Activated CD8-positive, alpha-beta memory T cell treated with anti-CD3 and anti-CD28 coated beads for 48 hours (primary cell): ENCODE measurements at places on chromosomes 16 and 17.

- DNase-seq: no peak
Observed at GRCh38 chr16:50267151-50267631, 840 bp downstream of the ADCY7 start.

DNA sequence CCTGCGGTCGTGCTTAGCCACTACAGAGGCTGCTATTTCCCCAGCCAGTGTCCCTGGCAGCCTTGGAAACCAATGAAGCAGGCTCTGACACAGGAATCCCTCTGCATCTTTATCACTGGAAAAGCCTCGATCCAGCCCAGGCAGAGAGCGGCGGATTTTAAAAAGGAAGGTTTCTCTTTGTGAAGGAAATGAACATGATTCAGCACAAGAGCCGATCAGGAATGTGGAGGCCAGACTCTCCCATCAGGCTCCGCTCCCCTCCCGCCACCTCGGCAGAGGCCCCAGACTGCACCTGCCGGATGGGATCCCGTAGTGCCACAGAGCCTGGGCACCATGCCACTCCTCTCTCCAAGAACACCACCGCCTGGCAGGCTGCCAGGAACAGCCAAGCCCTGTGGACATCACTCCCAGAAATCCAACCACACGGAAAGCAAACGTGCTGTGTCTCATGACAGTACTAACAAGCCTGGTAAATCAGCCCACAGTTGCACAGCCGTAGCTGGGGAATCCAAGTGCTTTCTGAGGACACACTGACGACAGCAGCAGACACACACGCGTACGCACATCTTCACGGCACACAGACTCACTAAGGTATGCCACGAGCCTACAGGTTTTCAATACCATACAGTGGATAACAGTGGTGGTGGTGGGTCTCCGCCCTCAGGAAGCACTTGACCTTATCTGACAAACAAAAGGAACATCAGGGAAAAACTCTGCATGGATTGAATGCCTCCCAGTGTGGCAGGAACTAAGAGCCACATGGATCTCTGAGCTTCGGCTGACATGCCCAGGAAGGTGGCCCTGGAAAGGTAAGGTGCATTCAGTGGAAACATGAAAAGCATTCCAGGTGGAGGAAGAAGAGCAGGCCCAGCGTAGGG lies 5.4 kb downstream of the LRRC75A start:
- DNase-seq: no peak

- no peak for DNase-seq
Observed at GRCh38 chr17:2814049-2814448, 17.8 kb downstream of the RAP1GAP2 start.

- no peak for DNase-seq
Observed at GRCh38 chr17:51231999-51232398, 27.9 kb downstream of the MBTD1 start.

GRCh38 chr17:50955667-50956120 lies 89.5 kb upstream of the TOB1 start:
- DNase-seq: no peak

GRCh38 chr17:51845776-51846175 lies 312.7 kb downstream of the CA10 start:
- no peak for DNase-seq

GRCh38 chr16:83187405-83187804 lies 560.6 kb downstream of the CDH13 start:
- no peak for DNase-seq

DNA sequence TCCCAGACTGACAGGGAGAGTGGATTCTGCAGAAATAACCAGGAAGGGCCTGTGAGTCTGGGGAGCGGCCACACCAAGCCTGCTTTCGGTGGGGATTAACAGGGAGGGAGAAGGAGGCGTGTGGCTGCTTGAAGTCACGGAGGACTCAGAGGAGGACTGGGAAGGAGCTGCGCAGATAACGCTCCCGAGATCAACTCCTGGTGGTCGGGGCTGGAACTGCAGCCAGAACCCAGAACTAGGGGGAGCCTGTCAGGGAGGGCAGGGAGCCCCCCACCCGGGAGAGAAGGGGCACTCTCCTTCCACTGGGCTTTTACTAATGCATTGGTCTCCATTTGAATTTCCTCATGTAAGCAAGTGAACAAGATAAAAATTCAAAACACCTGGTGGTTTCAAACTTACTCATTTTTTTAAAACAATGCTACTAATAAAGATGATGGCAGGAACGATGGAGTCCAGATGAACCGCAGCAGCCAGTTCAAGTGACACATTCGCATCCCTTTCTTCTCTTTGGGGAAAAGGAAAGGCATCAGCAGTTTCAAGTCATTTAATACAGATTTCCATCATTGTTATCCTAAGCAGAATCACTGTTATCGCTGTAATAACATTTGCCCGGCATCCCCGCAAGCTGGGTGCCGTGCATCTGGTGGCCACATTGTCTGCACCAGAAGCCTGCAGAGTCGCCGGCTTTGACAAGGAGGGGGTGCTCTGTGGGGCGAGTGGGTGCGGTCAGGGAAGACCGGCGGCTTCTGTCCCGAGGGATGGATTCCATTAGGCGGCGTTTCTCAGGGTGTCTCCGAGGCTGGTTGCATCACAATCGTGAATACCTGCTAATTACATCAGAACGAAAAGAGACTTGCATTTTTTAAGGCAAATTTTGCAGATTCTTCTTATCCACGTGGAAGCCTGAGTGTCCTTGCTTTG lies 183.0 kb downstream of the FOXL1 start:
- DNase-seq: peak; percentile 45

DNA sequence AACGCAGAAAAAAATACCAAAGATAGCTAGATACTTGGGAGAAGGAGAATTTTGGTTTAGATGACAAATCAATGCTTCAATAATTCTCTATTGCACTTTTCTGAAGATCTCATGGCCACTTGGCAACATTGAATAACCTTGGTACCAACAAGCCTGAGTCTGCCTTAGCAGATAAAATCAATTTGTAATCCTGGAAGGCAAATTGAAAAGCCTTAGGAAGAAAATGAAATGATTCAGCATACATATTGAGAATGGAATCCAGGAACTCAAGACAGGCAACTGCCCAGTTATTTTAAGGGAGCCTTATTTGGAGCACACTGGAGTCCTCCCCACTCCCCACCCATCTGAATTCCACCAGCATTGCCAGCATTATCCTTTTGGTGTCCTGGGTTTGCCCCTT lies 109.3 kb upstream of the SOX9 start:
- no peak for DNase-seq

- no peak for DNase-seq
Observed at GRCh38 chr17:39688945-39689344, 1.1 kb upstream of the PGAP3 start.

DNA sequence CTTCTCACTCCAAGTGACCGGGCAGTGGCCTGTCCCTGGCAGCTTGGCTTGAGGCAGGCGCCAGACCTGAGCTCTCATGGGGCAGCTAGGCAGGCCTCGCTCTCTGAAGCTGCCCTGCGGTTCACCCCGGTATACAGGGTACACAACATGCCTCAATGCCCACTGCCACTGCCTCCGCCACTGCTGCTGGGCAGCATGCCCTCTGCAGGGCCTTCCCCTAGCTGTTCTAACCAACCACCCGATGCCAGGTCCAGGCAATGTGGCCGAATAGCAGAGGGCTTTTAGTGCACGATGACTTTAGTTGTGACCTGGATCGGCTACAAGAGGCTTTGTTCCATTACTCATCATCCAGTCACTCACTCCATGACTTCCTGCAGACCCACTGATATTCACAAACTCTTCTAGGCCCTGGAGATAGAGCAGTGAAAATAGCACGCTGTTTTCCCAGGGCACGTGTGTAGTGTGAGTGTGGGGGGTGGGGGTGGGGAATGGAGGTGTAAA lies 19.7 kb downstream of the CDC42EP4 start:
- DNase-seq: no peak

DNA sequence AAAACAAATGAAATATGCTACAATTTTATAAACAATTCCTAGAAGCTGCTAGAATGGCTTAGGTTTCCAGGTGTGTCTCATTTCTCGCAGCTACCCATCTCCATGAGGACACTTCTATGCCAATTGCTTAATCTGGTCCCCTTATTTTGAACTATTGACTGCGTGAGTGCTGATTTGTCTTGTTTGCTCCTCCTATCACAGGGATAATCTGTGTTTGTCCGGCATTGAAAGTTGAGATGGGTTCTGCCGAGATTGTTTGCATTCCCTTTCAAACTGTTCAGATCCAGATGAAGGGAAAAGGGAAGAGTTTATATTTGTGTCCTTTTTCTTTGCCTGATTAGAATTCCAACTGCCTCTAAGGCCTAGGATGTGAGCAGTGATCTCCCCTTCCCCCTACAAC lies 21.7 kb upstream of the COX10 start:
- DNase-seq: no peak

- no peak for DNase-seq
Observed at GRCh38 chr17:4958102-4958501, 7.2 kb downstream of the ENO3 start.

GRCh38 chr16:1772362-1772907 lies at the start of gene EME2:
EME2 (plus strand) TSS chr16:1772810; CDS start chr16:1773228, 418 bp downstream.
- peak; percentile 32 for DNase-seq

GRCh38 chr16:88796278-88796677 lies 7.3 kb upstream of the CDT1 start:
- DNase-seq: no peak

DNA sequence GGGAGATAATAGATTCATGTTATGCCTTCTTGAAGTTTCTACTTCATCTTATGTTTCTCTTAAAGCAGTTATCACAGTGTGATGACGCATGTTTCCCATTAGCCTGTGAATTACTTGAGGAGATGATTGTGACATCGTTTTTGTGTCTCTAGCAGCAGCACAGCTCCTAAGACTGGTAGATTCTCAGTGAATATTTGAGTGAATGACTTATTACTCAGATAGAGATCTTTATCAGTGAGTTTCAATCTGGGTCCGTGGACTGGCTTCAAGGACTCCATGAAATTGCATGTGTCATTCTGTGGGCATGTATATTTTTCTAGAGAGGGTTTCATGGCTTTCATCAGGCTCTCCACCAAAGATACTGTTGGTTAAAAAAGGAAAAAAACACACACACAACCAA lies 29.9 kb downstream of the YPEL2 start:
- no peak for DNase-seq

DNA sequence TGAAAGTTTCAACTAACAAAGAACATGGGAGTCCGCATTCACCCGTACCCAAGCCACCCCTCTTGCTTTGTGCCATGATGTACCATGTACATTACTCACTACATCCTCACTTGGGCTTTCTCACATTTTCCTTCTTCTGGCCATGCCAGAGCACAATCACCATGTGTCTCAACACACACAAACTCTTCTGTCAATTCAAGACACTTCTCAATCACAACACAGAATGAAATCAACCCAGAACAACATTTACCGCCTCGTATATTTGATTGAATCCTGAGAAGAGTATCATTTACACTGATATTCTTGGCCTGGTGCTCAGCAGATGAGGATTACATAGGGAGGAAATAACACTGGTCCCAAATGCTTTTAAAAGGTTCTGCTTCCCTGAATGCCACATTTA lies 4.5 kb downstream of the ADAMTS18 start:
- no peak for DNase-seq

DNA sequence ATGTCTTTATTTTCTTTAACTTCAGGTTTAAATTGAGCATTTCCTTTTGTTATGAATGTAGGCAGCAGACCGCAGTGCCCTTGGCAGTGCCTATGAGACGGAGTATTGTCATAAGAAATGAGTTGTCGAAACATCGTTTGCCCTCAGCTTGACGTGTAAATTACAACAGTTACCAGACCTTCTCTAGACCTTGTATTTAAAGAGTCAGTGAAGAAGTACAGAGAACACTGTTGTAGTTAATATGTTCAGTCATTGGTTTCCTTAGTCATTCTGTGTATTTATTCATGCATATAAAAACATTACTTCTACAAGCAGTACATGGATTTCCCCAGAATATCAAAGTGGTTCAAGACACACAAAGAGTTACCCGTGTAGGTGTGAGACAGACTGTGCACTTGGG lies 19.0 kb downstream of the IRF8 start:
- no peak for DNase-seq

GRCh38 chr17:50157891-50158290 lies 7.4 kb upstream of the PPP1R9B start:
- DNase-seq: no peak

GRCh38 chr17:45756266-45756991 lies 27.7 kb upstream of the CRHR1 start:
- no peak for DNase-seq

- no peak for DNase-seq
Observed at GRCh38 chr16:28218109-28218508, 6.3 kb upstream of the XPO6 start.
